ENCODE measurements at places on chromosomes 3 and 15.
A peak's percentile ranks its signal among the peaks of the same experiment; 100 is the strongest.

GRCh38 chr3:173463250-173463649 is 65.7 kb downstream of the NLGN1 start:
- DNase-seq = no peak

DNA sequence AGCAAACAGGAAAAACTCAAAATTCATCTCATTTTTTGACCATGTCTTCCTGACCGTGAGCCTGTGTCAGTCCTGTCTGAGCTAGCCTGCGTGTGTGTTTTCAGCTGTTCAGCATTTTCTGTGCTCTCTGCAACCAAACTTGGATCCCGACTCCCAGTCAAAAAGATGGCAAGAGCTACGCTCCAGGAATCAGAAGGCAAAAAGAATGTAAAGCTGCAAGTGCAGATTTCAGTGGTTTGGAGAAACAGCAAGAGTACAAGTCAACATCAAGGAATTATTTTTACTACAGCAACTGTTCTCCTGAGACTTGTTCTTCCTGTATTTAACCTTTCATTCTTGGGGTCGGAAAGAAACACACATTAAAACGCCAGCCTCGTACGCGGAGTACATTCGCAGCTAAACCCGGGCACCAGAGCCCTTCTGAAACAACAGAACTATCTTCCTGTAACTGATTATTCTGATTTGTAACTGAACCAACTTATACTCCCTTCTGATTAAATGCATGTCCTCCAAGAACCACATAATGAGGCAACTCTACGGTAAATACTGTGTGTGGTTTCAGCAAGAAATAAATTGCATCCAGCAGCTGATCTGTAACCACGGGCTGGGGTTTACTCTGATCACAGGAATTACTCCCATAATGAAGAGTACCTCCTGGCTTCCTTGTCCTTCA is 107.4 kb downstream of the LRIG1 start:
- peak; percentile 28 for DNase-seq

- DNase-seq = no peak
Measured at GRCh38 chr3:129384594-129385323, 43.7 kb downstream of the EFCAB12 start.

DNA sequence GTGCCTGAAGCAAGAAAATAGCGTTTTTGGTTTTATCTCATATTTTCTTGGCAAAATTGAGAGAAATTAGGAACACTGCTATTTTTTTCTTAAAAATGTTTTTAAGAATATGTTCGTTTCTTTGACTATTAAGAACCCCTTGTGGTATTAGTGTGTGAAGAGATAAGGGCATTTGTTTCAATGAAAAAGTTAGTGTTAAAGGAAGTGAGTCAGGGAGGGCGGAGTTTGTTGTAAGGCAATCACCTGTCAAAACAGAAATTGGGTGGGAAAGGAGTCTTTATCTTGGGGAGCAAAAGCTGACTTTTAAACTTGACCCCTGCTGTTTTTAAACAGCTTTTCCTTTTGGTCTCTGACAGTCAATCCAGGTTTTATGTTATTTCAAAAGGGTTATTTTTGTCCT is 4.2 kb downstream of the RAP2B start:
- no peak for DNase-seq

DNA sequence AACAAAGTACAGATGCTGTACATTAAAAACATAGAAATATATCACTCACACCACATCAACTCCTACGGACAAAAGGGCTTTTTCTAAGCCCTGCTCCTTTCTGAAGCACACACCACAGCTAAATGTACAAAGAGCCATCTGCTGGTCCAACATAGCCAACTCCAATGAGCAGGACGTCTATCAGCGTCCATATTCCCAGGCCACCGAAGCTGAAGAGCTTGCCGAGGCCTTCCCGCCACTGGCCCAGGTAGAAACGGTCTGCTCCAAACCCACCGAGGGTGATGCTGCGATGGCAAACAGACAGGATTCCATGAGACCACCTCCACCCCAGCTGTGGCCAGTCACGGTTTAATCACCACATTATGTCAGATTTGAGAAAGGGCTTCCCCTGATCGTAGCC is 9.8 kb downstream of the TM2D3 start:
- no peak for DNase-seq

DNA sequence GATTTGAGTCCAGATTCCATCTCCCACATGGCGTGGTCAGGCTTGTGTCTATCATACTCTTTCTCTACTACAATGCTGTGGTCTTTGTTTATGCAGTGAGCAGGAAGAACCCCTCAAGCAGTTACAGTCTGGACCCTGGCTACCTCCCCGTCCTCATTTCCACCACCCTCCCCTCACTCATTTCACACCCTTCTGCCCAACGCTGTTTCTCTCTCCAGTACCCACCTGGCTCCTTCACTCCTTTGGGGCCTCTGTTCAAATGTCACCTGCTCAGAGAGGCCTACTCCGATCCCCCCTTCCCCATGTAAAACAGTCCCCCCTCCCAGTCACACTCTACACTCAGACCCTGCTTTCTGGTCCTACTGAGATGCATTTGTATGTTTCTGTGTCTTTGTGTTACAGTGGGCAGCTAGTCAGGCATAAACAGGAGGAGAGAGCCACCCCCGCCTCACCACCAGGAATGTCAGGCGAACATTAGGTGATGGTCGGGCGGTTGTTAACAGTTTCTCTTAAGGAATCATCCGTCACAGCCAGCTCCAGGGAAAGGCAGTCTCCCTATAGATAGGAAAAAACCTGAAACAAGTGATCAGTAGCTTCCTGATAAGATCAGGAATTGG is 53.7 kb upstream of the CA12 start:
- no peak for DNase-seq

DNA sequence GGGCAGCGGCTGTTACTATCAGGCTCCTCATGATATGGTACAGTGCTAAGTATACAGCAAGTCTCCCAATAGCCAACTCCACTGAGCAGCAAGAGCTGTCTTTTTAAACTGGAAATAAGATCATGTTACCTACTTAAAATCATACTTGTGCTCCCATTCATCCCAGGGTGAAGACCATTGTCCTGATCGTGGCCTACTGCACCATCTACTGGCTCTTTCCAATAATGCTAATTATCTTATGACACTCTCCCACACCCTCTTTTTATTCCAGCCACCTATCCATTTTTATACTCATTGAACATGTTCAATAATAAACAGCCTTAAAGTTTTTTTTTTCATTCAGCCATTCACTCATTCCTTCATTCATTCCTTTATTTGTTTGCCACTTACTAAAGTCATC is 117.7 kb downstream of the GBE1 start:
- DNase-seq = no peak

DNA sequence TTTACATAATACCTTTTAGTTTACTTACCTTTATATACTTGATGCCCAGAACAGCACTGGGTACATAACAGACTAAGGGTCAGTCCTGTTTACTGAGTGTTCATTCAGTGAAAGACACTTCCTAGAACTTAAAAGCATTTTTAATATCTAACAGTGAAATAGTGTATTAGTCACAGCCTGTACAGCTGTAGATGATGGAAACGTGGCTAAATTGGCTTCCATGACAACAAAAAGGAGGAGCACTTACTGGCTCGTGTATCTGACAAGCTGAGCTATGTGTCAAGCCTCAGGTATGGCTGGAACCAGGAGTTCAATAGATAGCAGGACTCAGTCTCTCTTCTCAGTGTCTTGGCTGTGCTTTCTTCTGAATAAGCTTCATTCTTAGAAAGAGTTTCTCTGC is 40.2 kb downstream of the CMTM8 start:
- DNase-seq = no peak

DNA sequence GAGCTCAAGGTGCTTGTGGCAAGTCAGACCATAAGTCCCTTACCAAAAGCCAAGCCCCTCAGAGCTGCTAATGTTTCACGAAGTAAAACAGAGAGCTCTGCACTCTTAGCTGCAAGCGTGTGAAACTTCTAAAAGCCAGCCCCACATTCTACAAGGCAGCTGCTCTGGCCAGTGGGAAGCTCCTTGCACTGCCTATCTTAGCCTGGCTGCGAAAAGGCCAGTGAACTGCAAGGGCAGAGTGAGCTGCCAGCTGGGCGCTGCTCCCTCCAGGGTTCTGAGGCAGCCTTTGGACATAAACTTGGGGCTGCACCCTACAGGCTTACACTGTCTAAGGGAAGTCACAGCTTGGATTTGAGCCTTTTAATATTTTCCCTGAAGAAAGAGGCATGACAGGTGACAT is 2.2 kb upstream of the MUSTN1 start:
- no peak for DNase-seq

- no peak for DNase-seq
Measured at GRCh38 chr15:23797747-23798446, 110.8 kb upstream of the NDN start.

DNA sequence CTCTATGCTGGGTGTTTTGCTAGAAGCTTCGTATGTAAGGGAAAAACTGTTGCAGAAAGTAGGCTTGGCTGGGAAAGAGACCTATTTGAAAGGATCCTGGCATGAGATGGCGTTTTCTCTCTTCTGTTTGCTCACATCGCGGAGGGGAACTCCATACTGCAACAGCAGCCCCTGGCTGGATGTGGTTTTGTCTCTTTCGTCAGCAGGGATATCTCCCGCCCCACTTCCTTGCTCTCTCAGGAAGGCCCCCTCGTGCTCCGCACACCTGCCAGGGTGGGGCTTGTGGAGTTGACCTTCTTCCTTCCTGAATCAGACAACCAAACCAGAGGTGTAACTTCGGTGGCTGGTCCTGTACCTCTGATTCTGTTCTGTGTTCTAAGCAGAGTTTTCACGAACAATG is 26.4 kb upstream of the MYZAP start:
- no peak for DNase-seq

DNA sequence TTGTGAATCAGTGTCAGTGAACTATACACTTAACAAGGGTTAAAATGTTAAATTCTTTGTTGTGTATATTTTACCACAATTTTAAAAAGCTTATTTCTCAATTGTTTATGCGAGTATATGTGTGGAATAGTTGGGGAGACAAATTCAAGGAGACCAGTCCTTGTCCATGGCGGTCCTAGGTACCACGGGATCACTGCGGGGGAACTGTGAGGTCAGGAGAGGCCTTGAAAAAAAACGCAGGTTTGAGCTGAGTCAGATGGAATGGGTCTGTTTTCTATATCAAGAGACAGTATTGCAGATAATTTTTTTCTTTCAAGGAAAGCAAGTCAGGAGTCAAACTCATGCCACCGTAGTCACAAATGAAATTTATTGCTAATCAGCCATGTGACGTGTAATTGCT is 18.5 kb downstream of the IGF1R start:
- DNase-seq = no peak

GRCh38 chr3:36686516-36686915 is 77.8 kb downstream of the DCLK3 start:
- no peak for DNase-seq

DNA sequence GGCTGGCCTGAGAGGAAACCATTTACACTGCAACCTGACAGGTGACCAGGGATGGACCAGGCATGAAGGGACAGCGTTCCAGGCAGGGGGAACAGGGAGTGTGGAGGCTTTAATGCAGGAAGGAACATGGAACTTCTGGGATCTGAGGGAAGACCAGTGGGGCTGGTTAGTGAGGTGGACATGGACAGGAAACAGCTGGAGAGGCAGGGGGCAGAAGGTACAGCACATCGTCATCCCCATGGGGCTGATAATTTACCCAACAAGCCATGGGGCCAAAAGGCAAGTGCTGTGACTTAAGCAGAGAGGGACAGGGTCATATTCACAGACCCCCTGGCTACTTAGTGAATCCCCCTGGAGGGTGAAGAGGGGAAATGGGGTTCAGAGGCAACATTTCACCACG is 77.0 kb upstream of the LARS2 start:
- peak; percentile 24 for DNase-seq

DNA sequence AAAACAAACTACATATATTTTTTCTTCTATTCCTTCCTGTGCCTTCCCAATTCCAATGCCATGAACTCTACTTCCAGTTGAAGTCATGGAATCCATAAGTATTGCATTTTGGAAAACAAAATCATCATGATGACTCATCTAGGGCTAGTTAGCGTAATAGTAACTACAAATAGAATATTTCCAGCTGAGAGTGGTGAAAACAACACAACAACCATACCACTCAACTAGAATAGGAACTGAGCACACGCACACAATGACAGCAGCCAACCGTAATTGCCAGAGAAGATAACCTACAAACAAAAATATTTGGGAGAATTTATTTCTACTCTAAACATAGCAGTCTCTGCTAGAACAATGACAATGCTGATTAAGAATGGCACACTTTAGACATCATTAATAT is 225.9 kb downstream of the FGF12 start:
- no peak for DNase-seq

DNA sequence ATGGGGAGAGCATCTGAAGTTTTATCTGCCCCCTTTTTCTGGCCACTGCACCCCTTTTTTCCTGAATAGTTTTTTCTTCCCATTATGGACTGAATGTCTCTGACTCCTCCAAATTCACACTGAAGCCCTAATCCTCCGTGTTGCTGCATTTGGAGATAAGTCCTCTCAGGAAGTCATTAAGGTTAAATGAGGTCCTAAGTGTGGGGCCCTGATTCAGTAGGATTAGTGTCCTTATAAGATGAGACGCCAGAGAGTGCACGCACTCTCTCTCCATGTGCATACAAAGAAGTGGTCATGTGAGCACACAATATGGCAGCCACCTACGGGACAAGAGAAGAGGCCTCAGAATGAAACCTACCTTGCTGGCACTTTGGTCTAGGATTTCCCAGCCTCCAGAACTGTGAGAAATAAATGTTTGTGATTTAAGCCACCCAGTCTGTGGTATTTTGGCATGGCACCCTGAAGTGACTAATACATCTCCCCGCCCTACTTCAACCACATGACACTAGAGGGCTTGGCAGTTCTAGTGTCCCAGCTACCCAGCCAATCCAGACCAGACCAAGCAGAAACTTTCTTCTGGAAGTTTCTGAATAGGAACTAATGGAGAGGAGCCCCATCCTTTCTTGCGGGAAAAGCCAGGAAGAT is 191.3 kb downstream of the PDE8A start:
- DNase-seq = no peak

DNA sequence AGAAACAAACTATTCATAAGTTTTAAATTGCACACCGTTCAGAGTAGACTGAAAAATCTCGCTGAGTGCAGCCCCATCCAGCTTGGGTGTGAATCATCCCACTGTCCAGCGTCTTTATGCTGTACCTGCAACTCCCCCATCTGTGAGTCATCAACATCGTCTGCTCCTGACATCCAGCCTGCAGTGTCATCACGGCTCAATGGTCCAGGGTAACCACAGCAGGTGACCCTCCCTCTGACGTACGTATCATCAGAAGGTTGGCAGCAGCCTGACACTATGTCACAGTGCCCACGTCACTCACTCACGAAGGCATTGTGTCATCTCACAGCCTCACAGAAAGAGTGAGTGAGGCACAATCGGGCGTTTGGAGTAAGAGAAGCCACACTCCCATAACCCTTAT is 65.2 kb downstream of the TPRA1 start:
- DNase-seq = peak; percentile 83

- no peak for DNase-seq
Measured at GRCh38 chr3:157087780-157088600, 72.0 kb downstream of the CCNL1 start.
